Renal cortex interstitium (tissue), 15 donors: ENCODE measurements at places on chromosomes 7 and 10. TPM values are rescaled to one million over a fixed set of nuclear protein-coding genes. Genes with fewer than 3 reads are reported as not detected.

GRCh38 chr10:117136391-117136975, 1.6 kb downstream of the VAX1 start:
- no peak for DNase-seq

- no peak for DNase-seq
These were observed 14.3 kb upstream of the UBE2D1 start for GRCh38 chr10:58320351-58321049.

- DNase-seq: no peak
These were observed 60.9 kb downstream of the C10orf90 start for GRCh38 chr10:126609566-126609965.

- DNase-seq: no peak
These were observed 237.8 kb downstream of the SEMA3D start for GRCh38 chr7:84949067-84949466.

- DNase-seq: no peak
These were observed 137.1 kb downstream of the BMPER start for GRCh38 chr7:34042406-34042805.

DNA sequence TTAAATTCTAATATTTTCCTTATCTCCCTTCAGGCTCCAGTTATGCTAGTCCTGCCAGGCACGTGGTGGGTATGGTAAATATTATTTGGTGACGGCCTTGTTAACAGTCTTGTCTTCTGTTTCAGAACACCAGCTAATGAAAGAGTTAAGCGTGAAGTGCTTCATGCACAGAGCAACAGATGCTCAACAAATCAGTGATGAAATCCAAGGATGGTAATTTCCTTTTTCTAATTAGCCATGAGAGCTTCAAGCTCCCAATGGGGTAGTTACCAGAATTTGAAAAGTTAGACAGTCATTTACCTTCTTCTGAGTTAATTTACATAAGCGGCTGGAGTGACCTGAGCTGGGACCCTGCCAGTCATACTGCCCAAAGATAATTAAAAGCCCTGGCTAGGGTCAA, 1.9 kb upstream of the OTUD1 start:
- DNase-seq: no peak

DNA sequence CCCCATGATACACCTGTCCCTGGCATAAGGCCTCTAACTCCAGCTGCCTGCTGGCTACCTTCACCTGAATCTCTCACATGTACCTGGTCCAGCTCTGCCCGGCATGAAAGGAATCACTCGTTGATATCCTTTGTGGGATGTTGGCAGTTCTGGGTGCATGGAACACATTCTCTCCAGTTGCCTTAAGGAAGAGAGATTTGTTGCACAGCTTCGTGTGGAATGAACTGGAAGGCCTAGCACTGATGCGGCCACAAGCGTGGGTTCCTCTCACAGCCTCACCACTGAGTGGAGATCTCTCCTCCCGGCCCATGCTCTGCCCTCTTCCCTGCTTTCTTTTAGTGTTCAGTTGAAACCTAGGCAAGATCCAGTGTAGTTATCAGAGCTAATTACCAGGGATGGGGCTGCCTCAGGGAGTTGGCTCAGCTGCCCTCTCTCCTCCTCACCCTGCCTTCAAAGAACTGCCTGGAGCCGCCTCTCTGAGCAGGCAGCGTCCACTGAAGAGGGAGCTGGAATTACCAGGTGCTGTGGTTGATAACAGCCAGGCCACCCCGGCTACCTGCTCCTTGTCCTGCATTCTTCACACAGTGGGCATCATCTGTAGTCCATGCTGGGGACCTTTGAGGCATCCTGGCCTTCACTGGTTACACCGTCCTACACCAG, 194.3 kb downstream of the CCDC3 start:
- DNase-seq: no peak

- DNase-seq: no peak
These were observed 95.0 kb downstream of the SH2D4B start for GRCh38 chr10:80632742-80633141.

DNA sequence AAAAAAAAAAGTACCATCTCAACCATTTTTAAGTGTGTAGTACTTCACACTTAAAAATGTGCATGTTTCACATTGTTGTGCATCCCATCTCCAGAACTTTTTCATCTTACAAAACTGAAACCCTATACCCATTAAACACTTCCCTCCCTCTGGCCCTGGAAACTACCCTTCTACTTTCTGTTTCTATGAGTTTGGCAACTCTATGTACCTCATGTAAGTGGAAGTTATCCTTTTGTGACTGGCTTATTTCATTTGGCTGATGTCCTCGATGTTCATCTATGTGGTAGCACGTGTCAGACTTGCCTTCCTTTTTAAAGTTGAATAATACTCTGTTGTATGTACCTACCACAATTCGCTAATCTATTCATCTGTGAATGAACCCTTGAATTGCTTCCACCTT, 12.2 kb downstream of the KCNMA1 start:
- no peak for DNase-seq

- no peak for DNase-seq
These were observed 17.3 kb downstream of the TPK1 start for GRCh38 chr7:144818511-144818910.

GRCh38 chr7:101567230-101567629, 61.9 kb downstream of the MYL10 start:
- DNase-seq: no peak

DNA sequence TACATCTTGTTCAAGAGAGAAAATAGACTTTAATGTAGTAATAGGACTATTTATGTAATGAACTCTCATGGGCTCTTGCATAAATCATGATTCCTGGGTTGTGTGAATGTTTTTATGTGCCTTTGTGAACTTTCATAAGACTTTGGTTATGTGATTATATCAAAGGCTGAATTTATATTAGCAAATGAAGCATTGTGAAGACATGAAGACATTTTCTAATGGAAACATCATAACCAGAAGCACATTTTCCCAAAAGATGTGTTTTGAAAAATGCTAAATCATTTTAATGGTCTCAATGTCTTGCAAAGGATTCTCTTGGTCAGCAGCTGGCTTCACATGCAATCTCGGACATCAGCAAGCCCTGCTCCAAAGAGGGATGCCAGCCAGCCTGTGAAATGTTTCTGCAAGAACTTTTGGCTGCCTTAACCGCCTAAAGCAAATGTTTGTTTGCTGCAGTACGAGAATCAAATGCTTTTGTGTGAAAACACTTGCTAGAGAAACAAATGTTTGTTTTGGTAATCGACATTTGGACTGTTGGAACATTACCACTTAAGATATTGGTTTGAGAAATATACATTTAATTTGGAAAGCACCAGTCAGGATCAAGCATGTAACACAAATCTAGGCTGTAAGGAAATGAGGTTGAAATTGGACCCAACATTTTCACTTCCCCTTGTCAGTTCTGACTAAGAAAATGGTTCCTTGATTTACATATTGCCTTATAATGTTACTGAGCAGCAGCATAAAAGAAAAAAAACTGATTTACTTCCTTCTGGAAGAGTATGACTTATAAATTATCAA, 102.1 kb downstream of the RTKN2 start:
- DNase-seq: peak; percentile 26

- no peak for DNase-seq
These were observed 175.9 kb downstream of the NEURL1 start for GRCh38 chr10:103669243-103669929.

GRCh38 chr7:14714161-14714728, 188.3 kb downstream of the DGKB start:
- no peak for DNase-seq

- no peak for DNase-seq
These were observed 1250.5 kb downstream of the TYW1 start for GRCh38 chr7:68247126-68247525.

- DNase-seq: no peak
These were observed 425.3 kb downstream of the PARD3 start for GRCh38 chr10:34389801-34390200.

- DNase-seq: no peak
These were observed 62.9 kb upstream of the BET1 start for GRCh38 chr7:94067047-94067446.

GRCh38 chr10:101297901-101298486, 56.0 kb upstream of the BTRC start:
- DNase-seq: no peak

DNA sequence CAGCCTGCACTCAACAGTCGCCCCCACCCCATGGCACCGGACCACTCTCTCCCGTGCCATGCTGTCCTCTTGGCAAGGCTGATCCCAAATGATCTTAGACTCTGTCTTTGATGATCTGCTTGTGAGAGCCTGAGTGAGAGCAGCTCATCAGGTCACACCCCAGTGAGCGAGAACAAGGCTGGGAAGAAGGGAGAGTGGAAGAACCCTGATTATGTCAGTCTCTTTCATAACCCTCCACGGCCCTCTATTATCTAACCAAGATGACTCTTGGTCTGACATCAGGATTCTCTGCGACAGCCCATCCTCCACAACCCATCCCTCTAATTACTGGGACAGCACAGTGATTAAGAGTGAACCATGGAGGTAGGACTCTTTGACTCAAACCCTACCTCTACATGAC, 53.1 kb upstream of the C7orf33 start:
- DNase-seq: no peak

- DNase-seq: no peak
These were observed 18.3 kb downstream of the INPP5A start for GRCh38 chr10:132555648-132556575.

GRCh38 chr7:101743995-101744360, 73.4 kb upstream of the CUX1 start:
- no peak for DNase-seq

GRCh38 chr10:4749271-4749574, 76.8 kb upstream of the AKR1E2 start:
- DNase-seq: no peak

GRCh38 chr10:117334066-117334465, 41.2 kb downstream of the PDZD8 start:
- DNase-seq: no peak

GRCh38 chr7:73613954-73614735, 10.2 kb downstream of the MLXIPL start:
- DNase-seq: no peak

- no peak for DNase-seq
These were observed 1.8 kb downstream of the HNRNPA2B1 start for GRCh38 chr7:26198781-26199169.

DNA sequence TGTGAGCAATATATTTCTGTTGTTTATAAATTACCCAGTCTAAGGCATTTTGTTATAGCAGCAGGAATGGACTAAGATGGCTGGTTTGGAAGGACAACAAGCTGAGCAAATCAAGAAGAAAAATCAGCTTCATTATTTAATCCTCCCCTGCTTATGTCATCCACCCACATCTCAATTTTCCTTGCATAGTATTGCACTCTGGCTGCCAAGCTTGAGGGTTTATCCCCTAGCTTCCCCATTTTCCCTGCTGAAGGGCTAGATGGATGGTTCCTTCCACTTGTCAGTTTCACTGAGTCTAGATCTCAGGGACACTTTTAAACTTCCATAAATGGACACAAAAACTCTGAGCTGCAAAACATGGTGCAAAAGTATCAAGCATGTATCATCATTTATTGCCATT, 75.2 kb upstream of the LAMB4 start:
- DNase-seq: no peak

DNA sequence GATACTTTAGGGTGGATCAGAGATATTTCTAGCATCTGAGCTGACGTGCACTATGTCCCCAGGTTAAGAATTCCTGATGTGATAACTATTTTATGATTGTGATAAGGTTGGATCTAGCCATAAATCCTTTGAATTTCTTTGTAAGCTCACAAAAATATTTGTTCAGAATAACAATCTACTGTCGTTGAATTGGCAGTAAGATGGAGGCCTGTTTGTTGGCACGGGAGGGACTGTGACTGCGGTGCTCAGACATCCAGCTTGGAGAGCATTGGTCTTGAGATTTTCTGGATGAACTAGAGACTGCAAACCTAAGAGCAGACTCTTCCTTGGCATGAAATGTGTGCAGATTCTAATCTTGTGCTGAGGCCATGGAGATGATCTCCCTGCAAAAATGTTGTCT, 131.1 kb downstream of the LRRC4 start:
- no peak for DNase-seq

- no peak for DNase-seq
These were observed 77.6 kb downstream of the VPS41 start for GRCh38 chr7:38831259-38831996.

DNA sequence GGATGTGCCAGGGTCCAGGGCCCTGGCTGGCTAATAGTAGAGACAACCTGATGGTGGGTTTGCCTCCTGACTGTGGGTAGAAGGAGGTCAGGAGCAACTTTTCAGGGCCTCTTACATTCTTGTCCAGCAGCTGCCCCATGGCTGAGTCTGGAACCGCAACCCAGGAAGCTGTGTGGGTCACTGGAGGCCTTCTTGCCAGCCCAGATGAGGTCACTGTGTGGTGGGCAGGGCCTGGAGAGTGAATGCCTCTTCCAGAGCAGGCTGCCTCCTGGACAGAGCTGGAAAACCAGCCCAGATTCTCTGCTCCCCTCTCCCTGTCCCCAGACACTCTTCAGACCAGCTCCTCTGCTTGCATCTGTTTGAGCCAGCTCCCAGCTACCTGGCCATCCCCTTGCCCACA, 43.5 kb upstream of the LEP start:
- no peak for DNase-seq

DNA sequence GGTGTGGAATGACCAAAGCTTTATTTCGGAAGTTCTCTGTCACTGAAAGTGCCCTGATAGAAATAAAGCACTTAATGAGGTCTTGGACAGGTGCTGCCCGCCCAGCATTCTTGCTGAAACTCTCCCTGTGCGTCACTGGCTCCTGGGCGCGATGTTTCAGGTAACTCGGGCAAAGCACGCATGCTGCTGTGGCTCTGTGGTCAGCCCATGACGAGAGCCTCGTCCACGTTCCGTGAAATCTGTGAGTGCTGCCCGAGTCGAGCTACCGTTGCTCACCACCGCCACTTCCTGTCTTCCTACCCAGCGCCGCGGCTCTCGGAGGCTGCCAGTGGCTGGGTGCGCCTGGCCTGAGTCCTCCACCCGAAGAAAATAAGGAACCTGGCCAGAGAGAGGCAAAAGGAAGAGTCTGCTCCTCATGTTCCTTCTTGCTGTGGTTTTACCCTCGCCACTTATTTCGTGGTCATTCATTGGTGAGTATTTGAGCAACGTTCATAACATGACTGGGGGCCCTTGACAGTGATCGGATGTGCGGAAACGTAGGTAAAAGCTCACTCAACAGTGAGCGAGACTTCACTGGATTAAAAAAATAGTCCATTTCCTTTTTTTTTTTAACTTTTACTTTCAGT, 95.5 kb downstream of the MAP3K8 start:
- DNase-seq: no peak

DNA sequence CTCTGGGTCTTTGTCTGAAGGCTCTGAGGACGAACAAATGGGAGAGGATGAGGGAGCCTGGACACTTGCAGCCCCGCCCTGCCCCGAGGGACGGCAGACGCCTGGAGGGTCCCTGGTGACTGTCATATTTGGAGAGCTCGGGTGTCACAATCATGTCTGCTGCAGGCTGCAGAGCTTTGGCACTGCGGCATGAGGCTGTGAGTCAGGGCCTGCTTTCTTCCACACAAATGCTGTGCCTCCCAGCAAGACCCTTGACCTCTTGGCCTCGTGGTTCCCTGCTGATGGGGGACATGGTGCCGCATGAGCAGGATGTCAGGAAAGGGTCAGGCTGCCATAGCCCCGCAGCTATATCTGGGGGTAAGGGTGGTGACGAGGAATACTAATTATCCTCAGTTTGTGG, 64.9 kb upstream of the PPIF start:
- DNase-seq: no peak

GRM8 gene
- 8.7 TPM for polyA plus RNA-seq

RBP3 gene
- 0.16 TPM for polyA plus RNA-seq

TMEM178B gene
- polyA plus RNA-seq: 0.39 TPM

GRID2IP gene
- 0.72 TPM for polyA plus RNA-seq

BRAT1 gene
- polyA plus RNA-seq: 37.7 TPM

PHYHIPL gene
- polyA plus RNA-seq: 19.0 TPM

CALHM1 gene
- 0.08 TPM for polyA plus RNA-seq

DNAJB6 gene
- polyA plus RNA-seq: 152 TPM

KLF14 gene
- 0.82 TPM for polyA plus RNA-seq

ZPBP gene
- polyA plus RNA-seq: 0.14 TPM

PLA2G12B gene
- 10.2 TPM for polyA plus RNA-seq

TMEM106B gene
- 102 TPM for polyA plus RNA-seq
